AG04449 (cell line): ENCODE measurements at places on chromosomes 2 and 18.

- no peak for DNase-seq
Measured at GRCh38 chr2:96139181-96139758, 968 bp upstream of the ASTL start.

DNA sequence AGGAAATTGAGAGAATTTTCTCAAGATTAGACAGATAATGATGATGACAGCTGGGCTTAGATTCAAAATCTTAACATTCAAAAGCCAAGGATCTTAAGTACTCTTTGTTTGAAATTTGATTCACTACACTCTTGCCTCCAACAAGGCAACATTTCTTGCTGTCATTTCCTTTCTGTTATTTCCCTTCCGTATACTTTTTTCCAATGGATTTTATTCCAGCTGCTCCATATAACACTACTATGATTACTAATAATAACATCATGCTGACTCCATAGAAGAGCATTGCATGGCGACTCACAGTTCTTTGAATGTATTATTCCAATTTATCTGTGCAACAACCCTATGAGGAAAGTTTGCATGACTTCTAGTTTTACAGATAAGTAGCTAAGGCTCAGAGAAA is 33.9 kb upstream of the CCDC102B start:
- DNase-seq = no peak

GRCh38 chr2:46434851-46435273 is 44.5 kb upstream of the TMEM247 start:
- peak; percentile 66 for DNase-seq

DNA sequence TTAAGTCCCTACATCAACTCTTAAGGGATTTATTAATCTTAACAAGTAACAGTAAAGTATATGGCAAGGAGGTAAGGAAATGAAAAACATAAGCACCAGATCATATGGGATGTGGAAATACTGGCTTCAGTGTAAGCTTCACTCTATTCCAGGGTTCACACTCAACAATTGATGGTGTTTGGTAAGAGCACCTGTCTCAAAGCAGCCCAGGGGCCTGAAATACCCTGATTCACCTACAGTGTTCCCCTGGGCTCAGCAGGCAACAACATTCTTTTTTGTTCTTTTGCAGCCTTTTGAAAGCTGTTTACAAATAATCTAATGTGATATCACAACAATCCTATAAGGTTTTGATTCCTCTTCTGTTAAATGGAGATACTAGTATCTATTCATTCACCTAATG is 1.2 kb upstream of the MLPH start:
- no peak for DNase-seq

DNA sequence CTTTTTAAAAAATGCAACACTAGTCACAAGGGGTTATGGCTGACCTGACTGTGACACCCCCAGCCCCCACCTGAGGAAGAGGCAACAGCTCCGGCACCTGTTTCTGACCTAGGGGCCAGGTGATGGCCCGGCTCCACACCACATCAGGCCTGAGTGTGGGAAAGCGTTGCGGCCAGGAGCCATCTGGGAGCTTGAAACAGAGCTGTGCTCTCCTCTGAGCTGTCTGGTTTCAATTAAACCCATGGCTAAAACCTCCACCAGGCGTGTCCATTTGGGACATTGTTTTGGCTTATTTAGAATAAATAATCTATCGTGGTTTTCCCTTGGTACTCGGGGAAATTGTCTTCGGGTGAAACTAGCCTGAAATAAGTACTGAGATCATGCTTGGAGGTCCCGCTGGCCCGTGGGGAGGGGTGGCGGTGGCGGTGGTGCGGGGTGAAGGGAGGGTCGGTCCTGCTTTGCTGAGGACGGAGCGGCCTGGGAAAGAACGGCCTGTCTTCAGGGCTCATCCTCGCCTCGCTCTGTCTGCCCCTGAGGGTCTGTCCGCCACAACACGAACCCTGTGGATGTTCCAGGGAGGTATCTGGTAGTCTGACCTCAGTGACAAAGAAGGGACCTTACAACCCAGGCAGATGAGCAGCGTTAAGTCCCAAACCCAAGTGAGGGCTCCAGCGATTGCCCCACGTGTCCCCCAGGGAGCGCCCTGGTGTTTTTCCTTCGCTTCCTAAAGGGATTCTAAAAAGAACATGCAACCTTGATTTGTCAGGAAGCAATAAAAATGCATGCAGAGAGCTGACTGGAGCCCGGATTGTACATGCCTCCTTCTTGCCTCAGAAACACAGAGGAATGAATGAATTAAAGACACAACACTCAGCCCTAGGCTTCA is 58.7 kb downstream of the IL1RL2 start:
- DNase-seq = no peak

DNA sequence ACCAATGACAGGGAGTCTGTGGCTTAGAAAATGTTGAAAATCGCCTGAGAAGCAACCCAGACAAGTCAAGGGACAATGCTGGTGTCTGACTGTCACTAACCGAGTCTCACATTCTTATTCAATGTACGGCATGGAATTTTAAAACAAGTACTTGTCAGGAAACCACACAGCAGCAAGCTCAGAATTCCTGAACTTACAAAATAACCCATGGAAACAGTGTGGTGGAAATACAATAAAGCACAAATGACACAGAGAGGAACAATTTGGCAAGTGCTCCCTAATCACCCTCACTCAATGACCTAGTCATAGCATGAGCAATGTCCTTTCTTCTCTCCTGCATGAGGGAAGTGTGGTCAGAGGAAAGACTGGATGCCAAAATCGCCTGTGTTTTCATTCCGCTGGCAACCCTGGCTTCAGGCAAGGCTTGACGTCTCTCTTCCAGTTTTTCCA is 154.0 kb downstream of the SATB2 start:
- DNase-seq = peak; percentile 95
